Activated CD4-positive, alpha-beta T cell treated with anti-CD3 and anti-CD28 coated beads, Interleukin-2, amount 50 U/mL, for 16 hours (primary cell): ENCODE measurements at places on chromosomes 7 and 10.

GRCh38 chr7:140317999-140318398 lies 80.3 kb downstream of the SLC37A3 start:
- no peak for DNase-seq

GRCh38 chr10:102919992-102920739 lies 2.1 kb downstream of the CNNM2 start:
- DNase-seq = no peak

GRCh38 chr10:101565936-101566332 lies 22.1 kb downstream of the POLL start:
- no peak for DNase-seq

GRCh38 chr10:125018576-125019143 lies 76.7 kb downstream of the ZRANB1 start:
- no peak for DNase-seq

DNA sequence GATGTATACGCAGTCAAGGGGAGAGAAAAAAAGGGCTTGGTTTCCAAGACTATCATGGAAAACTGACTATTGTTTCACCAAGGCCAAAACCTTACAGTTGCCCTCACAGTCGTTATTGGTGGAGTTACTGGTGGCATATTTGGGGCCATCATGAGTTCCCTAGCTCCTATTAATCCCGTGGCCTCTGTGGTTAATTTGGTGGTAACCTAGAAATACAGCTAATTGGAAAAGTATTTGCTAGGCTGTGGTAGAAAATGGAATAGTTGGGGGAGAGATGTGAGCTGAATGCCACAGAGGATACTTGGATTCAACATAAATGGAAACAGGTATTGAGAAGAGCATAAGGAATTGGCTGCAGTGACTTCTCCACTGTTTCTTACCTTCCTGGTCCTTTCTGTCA lies 450.7 kb downstream of the KCNMA1 start:
- no peak for DNase-seq
